Activated CD4-positive, alpha-beta memory T cell treated with anti-CD3 and anti-CD28 coated beads for 36 hours (primary cell): ENCODE measurements at places on chromosomes 7 and 10. TPM values are rescaled to one million over a fixed set of nuclear protein-coding genes. Genes with fewer than 3 reads are reported as not detected.

DNA sequence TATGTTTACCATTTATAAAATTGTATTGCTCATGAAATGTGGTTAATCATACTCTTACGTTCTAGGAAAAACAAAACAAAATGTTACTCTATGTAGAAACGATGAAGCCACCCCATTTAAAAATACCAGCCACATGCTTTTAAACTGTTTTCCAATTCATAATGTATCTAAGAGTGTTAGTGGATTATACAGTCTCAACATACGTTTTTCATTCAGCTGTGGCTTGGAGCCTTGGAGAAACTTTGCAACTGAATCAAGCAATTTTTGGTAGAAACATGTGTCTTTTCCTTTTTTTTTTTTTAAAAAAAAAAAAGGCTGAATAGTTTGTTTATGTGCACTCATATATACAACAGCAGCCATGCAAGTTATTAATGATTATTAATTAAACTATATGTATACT lies 378.0 kb upstream of the SEMA3D start:
- DNase-seq = no peak
- no peaks in the 10 kb centered on the region for H3K36me3 ChIP-seq
- H3K4me3 ChIP-seq = no peak overlapping the region
- no peak overlapping the region for H3K27ac ChIP-seq

DNA sequence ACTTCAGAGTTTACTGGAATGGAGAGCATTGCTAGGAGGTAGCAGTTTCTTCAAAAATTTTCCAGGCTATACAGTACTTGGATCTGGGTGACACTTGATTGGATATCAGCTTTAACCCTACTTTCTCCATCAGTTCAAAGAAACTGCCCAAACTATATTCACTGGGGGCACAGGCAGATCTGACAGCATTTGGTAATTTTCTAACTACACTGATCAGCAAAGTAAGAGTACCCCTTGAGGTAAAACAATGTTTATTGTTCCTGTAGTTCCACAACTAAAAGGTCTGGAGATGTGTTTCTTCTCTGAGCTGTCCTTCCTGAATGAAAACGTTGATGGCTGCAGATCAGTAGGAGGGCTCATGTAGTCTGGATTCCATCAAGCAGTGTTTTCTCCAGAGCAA lies 104.2 kb downstream of the CABCOCO1 start:
- H3K36me3 ChIP-seq = no peaks in the 10 kb centered on the region
- no peak for DNase-seq
- no peaks in the 10 kb centered on the region for H3K27me3 ChIP-seq
- no peak overlapping the region for H3K27ac ChIP-seq
- H3K4me3 ChIP-seq = no peak overlapping the region
- H3K4me1 ChIP-seq = peaks cover 12% of the 10 kb centered on the region

- no peak overlapping the region for H3K4me3 ChIP-seq
- DNase-seq = no peak
- H3K27ac ChIP-seq = no peak overlapping the region
- peaks cover 80% of the 10 kb centered on the region for H3K4me1 ChIP-seq
- no peaks in the 10 kb centered on the region for H3K27me3 ChIP-seq
- H3K36me3 ChIP-seq = peaks cover 2% of the 10 kb centered on the region
These were observed 115.1 kb downstream of the CCNY start for GRCh38 chr10:35451151-35452016.

- no peaks in the 10 kb centered on the region for H3K27me3 ChIP-seq
- no peak overlapping the region for H3K4me3 ChIP-seq
These were observed 83.3 kb downstream of the PLXNA4 start for GRCh38 chr7:132492823-132493445.

GRCh38 chr7:31336202-31337001 lies 4.1 kb downstream of the NEUROD6 start:
- H3K27ac ChIP-seq = no peak overlapping the region
- H3K27me3 ChIP-seq = peaks cover 16% of the 10 kb centered on the region
- no peak for DNase-seq
- H3K36me3 ChIP-seq = no peaks in the 10 kb centered on the region
- H3K4me3 ChIP-seq = no peak overlapping the region

DNA sequence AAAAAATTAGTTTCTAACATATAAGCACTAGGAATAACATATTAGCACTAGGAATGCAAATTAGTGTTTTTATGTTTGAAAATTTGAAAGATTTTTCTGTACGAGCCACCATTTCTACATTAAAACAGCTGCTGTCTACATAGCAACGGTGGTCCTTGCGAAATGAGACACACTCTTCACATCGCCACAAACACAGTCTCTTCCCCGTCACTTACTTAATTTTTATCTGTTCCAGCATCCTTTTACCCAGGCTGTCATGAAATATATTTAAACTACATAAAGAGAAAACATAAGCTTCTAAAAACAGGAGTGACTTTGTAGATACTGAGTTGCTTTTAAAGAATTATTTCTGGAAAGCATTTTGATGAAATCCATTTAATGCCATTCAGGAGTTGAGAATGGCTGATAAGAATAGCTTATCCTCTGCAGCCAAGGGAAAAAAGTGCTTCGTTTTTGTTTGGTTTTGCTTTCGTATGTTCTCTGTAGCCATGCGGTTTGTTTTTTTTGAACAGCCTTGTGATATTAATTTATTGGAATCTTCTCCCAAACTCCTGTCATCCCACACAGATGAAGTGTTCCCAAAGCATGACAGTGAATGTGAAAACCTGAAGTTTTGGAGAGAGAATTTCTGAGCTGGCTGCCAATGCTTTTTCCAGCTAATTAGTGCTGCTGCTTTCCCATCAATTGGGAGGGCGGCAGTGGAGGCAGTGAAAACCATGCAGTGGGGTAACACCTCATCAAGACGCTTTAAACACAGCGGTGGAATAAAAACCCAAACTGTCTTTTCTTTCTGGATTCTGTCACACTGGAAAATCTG lies 603.7 kb upstream of the ADARB2 start:
- DNase-seq = no peak
- H3K27me3 ChIP-seq = no peaks in the 10 kb centered on the region
- H3K4me1 ChIP-seq = no peaks in the 10 kb centered on the region
- H3K27ac ChIP-seq = no peak overlapping the region

DNA sequence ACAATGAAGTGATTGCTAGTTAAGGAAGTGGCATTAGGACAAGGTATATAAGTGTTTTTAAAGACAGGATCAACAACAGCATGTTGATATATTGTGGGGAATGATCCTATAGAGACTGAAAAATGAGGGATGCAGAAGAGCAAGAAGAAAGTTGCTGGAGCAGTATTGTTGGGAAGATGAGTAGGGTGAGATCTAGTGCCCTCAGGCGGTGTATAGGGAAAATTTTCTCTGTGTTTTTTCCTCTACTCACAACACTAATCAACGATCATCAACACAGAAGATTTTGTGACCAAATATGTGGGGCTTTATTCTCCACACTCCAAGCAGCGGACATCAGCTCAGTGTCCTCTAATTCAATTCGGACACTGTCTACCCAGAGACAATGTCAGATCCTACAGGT lies 9.6 kb upstream of the PTTG1IP2 start:
- H3K36me3 ChIP-seq = peaks cover 14% of the 10 kb centered on the region
- peaks cover 5% of the 10 kb centered on the region for H3K27me3 ChIP-seq
- H3K27ac ChIP-seq = no peak overlapping the region
- H3K4me3 ChIP-seq = no peak overlapping the region
- DNase-seq = no peak

GRCh38 chr7:47152307-47152706 lies 429.6 kb downstream of the TNS3 start:
- DNase-seq = no peak
- H3K27me3 ChIP-seq = no peaks in the 10 kb centered on the region
- no peak overlapping the region for H3K4me3 ChIP-seq
- no peaks in the 10 kb centered on the region for H3K4me1 ChIP-seq

DNA sequence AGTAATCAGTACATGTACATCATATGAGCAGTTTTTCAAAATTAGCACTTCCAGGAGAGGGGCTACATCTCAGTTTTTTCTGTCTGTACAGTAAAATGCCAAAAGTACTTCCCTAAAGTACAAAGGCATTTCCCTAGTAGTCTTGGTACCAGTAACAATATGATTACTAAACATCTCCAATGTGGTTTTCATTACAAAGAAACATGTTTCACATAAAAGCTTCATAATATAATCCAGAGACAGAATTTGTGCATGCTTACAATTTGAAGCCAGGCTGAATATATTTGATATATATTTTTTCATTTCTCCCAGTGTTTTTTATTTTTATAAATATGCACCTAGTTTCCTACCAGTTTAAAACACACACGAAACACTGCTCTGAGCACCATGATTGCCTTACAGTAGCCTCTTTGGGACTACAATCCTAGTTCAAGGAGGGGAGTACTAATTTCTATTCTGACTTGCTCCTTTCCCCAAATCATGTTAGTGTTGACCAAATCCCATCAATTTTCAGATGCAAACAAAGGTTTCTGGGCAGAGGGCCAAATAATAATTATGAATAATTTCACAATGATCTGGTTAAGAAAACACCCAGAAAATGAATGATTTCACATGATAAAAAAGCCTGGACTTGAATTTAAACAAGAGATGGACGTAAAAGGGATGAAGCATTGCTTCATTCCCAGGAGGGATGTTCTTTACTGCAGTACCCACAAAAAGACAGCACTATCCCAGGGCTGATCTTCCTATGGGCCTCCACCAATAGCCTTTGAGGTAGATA lies 201.3 kb downstream of the SLC25A13 start:
- no peak overlapping the region for H3K4me3 ChIP-seq
- H3K4me1 ChIP-seq = no peaks in the 10 kb centered on the region
- no peak overlapping the region for H3K27ac ChIP-seq
- no peak for DNase-seq
- H3K36me3 ChIP-seq = peaks cover 18% of the 10 kb centered on the region

DNA sequence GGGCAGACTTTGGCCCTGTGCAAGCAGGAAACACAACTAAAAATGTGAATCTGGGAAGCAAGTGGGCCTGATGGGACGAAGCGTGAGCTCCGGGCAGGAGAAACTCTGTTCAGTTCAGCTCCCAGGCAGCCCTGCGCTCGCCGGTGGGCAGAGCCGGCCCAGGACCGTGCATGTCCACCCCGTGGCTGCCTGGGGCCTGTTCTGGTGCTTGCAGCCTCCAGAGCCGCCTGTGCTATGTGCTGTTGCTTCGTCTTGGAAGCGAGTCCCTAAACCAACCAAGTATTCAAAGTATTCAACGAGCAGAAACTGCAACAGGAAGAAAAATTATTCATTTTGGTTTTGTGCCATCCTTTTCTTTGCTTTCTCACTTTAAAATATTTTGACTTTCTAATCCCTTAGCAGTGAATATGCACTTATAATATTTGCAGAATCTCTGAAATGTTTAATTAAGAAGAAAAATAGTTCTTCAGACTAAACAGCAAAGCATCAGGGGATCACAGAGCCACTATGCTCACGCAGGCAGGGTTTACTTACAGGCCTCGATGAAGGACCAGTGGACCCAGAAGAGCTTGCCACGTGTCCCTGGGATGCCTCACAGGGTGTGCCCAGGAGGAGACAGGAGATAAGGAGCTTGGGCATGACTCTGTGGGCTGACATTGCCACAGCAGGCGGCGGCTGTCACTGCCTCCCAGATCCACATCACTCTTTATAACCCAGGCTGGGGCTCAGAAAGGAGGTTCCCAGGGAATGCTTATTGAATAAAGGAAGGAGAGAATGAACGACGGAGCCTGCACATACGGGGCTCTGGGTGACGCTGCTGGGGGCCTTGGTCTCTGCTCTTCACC lies 45.6 kb downstream of the VIPR2 start:
- H3K4me3 ChIP-seq = no peak overlapping the region
- no peaks in the 10 kb centered on the region for H3K4me1 ChIP-seq
- H3K36me3 ChIP-seq = no peaks in the 10 kb centered on the region
- DNase-seq = no peak

GRCh38 chr7:157499835-157500153 lies 163.0 kb downstream of the DNAJB6 start:
- peaks cover 43% of the 10 kb centered on the region for H3K4me1 ChIP-seq
- peak; percentile 1 for DNase-seq
- no peaks in the 10 kb centered on the region for H3K36me3 ChIP-seq
- H3K4me3 ChIP-seq = no peak overlapping the region

DNA sequence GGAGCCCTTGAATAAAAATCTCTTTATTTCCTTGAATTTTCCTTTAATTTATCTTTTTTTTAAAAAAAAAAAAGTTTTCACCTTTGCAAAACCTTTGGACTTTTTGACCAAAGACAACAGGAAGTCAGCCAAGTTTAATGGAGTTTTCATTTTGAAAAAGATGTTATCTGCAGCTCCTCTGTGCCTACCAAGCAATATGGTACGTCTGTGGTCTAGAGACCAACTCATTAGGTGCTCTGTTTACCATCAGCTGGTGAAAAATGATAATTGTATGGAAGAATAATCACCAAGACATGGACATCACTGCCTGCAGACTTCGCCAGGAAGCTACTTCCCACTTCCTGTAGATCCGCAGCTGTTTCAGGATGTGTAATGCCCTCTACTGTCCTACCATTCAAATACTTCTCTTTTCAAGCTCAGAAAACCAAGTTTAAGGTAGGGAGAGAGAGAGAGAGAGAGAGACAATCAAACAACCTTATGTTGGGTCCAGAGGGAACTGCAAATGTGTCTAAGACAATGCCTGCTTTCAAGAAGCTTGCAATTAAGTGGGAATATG lies 18.7 kb downstream of the PLXNA4 start:
- H3K27ac ChIP-seq = no peak overlapping the region

DNA sequence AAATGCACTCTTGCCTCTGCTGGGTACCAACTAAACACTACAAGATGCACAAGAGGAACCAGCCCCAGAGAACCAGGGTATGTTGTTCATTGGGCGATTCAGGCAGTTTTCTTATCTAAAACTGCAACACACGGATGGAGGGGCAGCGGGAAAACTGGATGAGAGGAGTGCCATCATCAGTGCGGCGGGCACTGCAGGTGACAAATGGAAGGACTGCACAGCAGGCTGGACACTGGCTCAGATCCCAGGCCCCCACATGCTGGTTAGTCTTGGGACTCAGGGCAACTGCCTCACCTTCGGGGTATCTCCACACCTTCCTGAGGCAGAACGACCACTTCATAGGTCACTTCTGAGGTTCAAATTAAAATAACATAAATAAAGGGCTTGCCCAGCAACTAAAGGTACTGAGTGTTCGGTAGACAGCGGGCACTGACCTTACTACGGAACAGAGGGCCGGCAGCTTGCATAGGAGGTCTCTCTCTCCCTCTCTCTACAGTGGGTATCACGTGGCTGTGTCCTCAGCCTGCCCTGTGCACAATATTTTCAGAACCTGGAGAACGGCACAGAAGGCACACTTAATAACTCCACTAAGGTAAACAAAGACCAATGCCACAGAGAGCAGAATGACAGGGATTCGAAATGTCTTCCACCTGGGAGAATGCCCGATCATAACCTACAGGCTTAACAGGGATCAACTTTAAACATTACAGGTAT lies 72.1 kb downstream of the GRB10 start:
- no peak for DNase-seq
- H3K4me1 ChIP-seq = peaks cover 5% of the 10 kb centered on the region
- no peak overlapping the region for H3K27ac ChIP-seq
- H3K36me3 ChIP-seq = no peaks in the 10 kb centered on the region
- no peak overlapping the region for H3K4me3 ChIP-seq
- no peaks in the 10 kb centered on the region for H3K27me3 ChIP-seq

The HECW1 gene
- total RNA-seq = not detected

The PAX4 gene
- not detected for total RNA-seq

The OPALIN gene
- not detected for total RNA-seq

The LRMDA gene
- not detected for total RNA-seq

The MYOZ1 gene
- not detected for total RNA-seq

The ZMIZ2 gene
- 84.7 TPM for total RNA-seq

The CASD1 gene
- total RNA-seq = 12.0 TPM

The PROSER2 gene
- total RNA-seq = 0.31 TPM

The FAM221A gene
- total RNA-seq = 10.7 TPM

The ADGRA1 gene
- total RNA-seq = not detected
